Activated T-helper 1 cell treated with anti-CD3 and anti-CD28 coated beads, Interleukin-2, amount 50 U/mL, for 16 hours (primary cell): ENCODE measurements at places on chromosomes 7 and 10.

- no peak for DNase-seq
These were observed 19.9 kb downstream of the FBXW4 start for GRCh38 chr10:101675115-101675514.

DNA sequence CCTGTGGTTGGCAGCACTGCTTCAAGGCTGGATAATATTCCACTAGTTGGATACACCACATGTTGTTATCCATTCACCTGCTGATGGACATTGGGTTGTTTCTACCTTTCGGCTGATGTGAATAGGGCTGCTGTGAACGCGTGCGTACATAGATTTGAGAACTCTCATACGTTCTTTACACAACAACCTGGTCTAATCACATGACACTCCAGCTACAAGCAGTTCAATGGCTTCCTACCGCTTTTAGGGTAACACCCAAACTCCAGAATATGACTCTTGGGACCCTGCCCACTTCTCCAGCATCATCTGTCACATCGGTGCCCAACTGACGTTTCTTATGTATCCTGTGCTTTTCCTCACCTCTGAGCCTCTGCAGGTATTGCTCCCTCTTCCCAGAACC lies 114.6 kb downstream of the ABLIM1 start:
- no peak for DNase-seq

DNA sequence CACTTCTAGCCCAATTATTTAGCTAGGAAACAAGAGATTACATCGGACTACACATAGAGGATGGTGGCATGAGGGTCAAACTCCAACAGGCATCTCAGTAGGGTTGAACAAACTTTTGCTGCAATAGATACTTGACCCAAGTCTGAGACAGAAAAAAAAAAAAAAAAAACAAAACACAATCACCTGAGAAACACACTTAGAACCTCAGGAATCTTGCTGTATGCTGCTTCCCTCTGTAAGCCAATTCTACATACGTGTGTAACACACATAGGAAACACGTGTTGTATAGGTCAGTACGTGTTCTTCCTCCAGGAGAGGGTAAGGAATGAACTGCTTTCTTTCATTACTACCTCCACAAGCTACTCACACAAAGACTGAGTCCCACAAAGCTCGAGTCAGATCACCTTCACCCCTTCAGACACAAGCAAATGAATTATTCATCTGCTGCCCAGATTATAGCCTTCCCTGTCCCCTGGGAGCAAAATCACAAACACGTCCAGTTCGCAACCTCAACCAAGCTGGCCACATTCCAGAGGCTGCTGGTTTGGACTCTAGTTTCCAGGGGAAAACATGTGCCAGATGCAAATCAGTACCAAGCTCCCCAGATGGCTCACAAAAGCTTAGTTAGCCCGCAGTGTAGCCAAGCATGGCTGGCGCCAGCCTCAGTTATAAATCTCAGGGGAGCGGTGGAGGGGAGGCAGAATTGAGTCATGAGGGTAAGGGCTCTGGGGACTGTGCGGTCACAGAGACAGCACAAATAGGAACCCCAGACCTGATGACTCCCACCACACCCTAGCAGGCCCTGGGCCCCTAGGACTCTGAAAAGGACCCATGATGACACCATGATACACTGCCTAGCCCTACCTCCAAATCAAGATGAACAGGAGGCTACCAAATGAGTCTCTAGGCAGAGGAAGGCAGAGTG lies 15.1 kb downstream of the PSAP start:
- DNase-seq: no peak

DNA sequence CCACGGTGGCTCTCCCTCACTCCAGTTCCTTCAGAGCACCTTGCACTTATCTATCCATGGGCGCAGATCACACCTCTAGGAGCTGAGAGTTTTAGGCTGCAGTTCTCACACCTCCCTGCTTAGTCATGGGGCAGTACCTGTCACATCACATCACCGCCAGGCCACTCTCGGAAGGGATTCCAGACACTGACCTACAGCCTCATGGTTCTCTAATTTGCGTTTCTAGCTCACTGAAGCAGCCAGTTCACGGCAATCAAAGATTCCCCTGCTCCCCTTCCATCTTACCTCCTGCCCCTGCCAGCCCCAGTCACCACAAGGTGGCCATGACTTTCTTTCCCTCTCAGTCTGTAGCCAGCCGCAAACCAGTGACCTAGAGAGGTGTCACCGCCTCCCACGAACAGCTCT lies 34.2 kb downstream of the ADRB1 start:
- DNase-seq: no peak

- no peak for DNase-seq
These were observed 151.5 kb downstream of the FRMD4A start for GRCh38 chr10:14179251-14179650.

DNA sequence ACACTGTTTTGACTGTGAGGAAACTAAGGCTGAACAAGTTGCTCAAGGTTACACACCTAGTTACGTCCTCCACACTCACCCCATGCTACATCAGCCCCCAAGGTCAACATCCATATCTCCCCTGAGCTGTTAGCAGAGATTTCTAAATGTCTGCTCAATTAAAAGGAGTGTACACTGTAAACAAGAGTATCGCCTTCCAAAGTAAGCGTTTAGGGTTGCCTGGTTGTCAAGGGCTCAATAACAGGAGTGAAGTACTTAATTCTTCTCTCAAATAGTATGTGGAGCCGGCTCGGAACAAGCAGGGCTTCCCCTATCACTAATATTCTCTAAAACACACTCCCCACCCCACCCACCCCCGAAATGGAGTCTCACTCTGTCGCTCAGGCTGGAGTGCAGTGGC lies 412.8 kb upstream of the GALNT17 start:
- no peak for DNase-seq

- no peak for DNase-seq
These were observed 28.6 kb downstream of the REEP3 start for GRCh38 chr10:63549810-63550209.

- DNase-seq: no peak
These were observed 828 bp downstream of the BNIP3 start for GRCh38 chr10:131980761-131981428.

DNA sequence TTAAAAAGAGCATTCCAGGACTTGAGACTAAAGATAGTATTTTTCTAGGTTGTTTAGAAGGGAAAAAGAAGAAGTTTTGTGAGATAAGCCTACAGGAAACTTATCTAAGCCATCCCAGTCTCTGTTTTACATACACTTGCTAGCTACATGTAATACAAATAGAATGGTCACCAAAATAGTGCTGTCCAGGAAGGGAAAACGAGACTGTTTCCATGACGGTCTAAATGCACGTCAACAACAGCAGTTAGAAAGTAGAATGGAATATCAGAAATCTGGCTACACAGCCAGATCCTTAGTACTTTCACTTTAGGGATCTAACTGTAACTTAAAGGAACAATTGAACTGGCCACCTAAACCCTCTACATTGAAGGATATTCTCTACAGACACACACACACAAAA lies 117.6 kb downstream of the TSPAN12 start:
- no peak for DNase-seq

- no peak for DNase-seq
These were observed 105.5 kb upstream of the TMEM72 start for GRCh38 chr10:44805466-44806210.
